ENCODE measurements at places on chromosomes 3 and 15.

- DNase-seq: no peak
Observed at GRCh38 chr15:48182749-48183148, 4.7 kb upstream of the MYEF2 start.

- no peak for DNase-seq
Observed at GRCh38 chr15:85642693-85643066, 152.0 kb downstream of the KLHL25 start.

DNA sequence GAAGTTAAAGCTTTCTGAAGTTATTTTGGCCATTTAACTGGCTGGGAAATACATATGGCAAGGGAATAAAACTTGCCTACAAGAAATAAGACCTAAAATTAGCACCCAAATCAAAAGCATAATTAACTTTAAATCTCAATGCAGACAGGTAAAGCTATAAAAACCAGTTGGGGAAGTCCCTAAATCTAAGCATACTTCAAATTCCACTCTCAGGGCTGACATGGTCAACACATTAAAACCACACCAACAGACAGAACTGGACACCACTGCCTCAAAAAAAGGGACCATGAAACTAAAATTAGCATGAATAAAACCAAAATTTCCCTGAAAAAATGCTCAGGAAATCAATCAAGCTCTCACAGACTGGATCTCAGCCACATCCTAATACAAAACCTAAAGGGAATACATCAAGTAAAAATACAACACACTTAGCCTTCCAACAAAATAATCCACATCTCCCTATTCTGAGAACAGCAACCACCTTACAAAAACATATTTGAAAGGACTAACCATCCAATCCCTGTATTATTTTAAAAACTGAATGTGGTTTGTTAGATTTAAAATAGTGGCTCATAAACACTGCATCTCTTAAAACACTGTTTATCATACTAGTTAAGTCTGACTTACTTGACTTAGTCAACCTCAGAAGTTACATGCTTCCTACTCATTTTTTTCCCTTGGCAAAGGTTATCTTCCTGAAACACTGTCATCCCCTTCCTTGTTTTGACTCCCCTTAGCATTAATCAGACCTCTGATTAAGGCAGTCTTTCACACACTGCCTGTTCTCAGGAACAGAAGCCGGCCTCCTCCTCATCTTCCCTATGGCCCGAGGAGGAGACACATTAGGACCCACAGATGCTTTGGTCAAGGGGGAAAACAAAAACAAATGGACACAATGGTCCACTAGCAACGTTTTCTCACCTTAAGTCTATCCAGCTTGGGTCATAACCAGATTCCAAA, 8.3 kb downstream of the TRA2B start:
- no peak for DNase-seq

- no peak for DNase-seq
Observed at GRCh38 chr3:61805510-61806080, 244.2 kb downstream of the PTPRG start.

DNA sequence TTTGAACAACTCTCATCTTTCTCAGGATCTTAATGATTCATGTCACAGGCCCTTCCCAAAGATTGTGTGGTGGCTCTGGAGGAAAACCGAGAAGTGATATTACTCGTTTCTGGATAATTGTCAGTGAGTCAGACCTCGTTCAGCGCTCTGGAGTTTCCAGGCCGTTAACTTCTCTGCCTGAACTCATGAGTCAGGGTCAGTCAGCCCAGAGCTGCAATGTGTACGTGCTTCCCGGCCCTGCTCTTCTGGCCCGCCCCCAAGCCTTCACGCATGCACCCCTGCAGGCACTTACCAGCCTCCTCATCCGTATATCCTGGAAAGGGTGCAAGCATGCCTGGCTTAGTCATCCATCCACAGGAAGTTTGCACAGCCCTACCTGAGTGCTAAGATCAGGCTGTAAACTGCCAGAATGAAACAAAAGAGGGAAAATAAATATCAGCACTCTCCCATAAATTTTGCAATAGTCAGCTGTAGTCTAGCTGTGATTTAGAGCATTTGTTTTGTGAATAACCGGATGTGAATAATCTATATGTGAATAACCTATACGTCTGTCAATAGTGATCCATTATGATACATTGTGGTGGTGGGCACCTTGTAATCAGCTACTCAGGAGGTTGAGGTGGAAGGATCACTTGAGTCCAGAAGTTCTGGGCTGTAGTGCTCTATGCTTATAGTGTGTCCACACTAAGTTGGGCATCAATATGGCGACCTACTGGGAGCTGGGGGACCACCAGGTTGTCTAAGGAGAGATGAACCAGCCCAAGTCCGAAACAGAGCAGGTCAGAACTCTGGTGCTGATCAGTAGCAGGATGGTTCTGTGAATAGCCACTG, 35.3 kb upstream of the SEMA4B start:
- no peak for DNase-seq

DNA sequence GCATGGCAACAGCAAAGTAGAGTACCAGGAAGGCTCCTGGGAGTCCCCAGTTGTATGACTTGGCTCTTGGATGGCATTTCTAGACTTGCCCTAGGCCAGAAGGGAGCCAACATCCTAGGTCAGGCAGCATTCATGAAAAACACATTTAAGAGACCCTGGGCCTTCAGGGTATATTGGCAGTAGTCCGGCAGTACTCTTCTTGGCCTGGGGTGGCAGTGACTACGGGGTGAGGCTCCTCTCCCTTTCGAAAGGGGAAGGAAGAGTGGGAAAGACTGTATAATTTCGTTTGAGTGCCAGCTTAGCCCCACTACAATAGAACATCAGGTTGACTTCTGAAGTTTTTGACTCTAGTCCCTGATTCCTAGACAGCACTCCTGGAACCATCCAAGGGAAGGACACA, 136.4 kb downstream of the ZIC4 start:
- no peak for DNase-seq

- no peak for DNase-seq
Observed at GRCh38 chr3:14550651-14551611, 10.8 kb upstream of the GRIP2 start.

- no peak for DNase-seq
Observed at GRCh38 chr15:29785136-29785535, 37.1 kb downstream of the TJP1 start.

DNA sequence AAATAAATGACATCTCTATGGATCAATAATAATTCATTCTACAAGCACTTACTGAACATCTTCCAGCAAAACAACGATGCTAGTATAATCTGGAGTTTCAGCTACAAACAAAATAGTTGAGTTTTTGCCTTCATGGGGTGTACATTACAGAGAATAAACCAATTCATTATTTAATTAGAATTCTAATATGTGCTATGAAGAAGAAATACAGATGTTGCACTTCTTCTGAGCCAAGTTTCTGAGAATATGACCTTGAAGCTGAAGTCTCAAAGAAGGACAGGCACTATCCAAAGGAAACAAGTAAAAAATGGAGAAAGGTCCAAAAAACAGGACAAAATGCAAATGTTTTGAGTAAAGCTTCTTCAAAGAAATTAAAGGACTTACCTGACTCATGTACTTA, 94.2 kb downstream of the SENP7 start:
- DNase-seq: no peak

GRCh38 chr3:160564258-160564911, 986 bp downstream of the KPNA4 start:
- DNase-seq: no peak

DNA sequence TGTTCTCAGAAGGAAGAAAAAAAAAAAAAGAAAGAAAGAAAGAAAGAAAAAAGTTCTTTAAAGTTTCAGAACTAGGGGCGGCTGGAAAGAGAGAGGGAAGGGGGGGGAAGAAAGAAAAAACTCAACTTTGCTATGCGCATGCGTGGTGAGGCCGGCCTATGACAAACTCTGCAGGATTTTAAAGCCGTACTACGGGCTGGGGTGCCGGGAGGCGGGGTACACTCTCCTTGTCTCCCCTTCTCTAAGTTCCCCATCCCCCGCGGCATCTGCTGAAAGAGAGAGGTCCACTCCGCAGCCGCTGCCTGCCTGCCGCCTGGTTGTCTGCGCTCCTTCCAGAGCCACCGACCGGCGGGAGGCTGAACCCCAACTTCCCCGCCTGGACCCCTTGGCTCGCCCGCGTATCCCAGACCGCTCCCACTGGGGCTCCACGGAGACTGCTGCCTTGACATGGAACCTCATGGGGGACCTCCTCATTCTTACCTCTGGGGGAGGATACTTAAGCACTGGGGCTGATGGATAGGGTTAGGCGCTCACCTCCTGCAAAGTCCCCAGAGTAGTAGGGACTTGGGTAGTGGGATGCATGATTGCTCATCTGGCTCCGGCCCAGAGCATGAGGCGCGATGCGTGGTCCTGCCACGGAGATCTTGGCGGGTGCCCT, 1.4 kb upstream of the WNT5A start:
- DNase-seq: peak; percentile 72

DNA sequence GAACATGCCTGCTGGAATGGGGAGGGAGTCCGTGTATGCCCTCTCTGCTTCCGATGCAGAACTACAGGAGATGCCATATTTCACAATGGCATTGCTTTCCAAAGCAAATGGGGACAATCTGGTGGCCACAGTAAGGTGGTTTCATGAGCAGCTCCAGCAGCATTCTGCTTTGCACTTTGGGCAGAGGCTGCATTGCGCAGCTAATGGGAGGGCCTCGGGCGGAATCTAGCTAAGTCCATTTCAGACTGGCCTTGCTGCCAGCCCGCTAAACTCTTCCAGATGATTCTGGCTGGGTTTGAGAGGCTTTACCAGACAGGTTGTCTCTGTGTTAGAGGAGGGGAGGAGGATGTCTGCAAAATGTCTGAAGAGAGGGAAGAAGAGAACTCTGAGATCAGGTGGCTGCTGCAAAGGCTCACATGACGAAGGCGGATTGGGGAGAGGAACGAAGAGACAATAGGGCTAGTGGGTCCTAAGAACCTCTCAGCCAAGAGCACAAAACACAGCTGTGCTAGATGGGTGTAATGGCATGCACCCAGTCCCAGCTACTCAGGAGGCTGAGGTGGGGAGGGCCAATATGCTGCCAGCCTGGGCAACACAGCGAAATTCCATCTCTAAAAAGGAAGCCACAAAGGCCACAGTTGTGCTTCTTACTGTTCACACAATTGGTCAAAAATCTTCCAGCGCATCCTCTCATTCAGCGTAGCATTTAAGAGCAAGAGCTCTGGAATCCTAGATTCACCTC, 63.7 kb downstream of the BDH1 start:
- DNase-seq: no peak

GRCh38 chr3:30418443-30418842, 188.0 kb upstream of the TGFBR2 start:
- DNase-seq: no peak

- DNase-seq: no peak
Observed at GRCh38 chr15:48411971-48412591, 80.9 kb downstream of the DUT start.

DNA sequence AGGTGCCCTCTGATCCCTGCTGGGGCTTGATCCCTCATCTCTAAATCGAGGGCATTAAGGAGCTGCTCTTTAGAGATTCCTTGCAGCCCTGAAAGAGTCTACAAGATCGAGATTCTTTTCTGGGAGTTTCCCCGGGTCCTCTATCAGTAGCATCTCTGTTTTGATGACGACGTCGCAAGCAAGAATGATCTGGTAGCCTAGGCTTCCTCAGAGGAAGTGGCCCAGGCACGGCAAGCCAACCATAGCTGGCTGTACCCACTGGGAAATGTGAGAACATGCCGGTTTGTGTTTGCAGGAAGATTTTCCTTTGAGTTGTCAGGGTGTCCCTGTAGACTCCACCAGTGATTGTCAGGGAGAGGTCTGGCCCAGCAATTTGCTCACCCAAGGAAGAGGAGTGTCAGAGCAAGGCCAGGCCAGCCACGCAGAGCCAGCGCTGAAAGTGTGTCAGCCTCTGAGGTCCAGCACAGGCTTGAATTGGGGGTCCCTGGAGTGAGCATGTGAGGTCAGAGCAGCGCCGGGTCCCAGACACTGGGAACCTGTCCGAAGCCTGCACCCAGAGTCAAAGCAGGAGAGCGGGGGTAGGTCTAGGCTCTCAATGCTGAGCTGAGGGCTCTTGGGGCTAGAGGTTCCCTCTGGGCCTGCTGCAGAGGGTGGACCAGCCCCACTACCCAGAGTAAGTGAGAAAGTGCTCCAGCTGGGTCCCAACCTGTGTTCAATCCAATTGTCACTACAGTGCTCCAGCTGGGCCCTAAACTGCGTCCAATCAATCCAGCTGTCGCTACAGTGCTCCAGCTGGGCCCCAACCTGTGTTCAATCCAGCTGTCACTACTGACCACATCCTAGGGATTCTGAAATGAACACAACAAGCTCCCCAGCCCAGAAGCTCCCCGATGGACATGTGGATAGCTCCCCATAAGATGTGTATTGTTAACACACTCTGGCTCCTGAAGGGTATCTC, 95.7 kb downstream of the CHDH start:
- DNase-seq: no peak

GRCh38 chr3:52384019-52384761, 60.7 kb downstream of the SEMA3G start:
- DNase-seq: no peak

DNA sequence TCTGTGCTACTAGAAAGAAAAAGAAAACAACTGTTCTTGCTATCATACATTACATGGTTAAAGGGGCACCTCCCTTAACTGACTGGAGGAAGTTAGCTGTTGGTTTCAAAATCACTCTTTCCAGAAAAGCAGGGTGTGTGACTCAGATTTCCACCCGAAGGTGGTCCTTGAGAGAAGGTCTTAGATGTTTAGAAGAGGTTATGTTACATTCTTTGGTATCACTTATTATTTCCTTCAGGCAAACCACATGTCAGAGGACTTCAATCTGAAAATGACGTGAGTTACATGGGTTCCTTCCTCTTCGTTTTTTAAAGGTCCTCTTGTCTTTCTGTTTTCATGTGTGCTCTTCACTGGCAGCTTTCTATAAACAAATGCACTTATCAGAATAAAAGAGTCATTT, 307.9 kb upstream of the CBLB start:
- DNase-seq: no peak

- no peak for DNase-seq
Observed at GRCh38 chr3:107024551-107025026, 352.6 kb upstream of the CCDC54 start.

GRCh38 chr3:11198070-11198469, 43.8 kb downstream of the HRH1 start:
- no peak for DNase-seq

DNA sequence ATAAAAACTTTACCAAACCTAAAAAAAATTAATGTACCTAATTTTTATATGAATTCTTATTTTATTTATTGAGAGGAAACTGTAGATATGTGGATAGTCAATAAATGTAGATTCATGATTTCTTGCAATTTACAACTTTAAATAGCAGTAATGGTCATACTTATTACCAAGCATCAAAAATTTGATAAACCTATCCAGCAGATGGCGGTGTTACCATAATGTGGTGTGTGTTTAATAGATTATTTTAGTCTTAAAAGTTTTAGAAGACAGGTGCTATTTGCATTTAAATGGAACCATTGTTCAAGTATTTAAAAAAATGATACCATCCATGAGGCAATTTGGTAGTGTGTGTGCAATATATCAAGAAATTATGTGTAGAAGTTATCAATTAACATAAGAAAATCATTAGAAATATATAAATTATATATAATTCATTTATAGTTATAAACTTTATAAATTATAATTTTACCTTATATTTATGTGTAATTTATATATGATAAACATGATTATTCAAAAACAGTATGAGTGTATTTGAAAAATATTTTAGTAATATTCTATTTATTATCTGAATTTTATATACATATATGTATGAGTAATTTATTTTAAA, 176.0 kb upstream of the BCHE start:
- no peak for DNase-seq

- DNase-seq: peak; percentile 33
Observed at GRCh38 chr15:84911879-84912660, 27.6 kb downstream of the SLC28A1 start.
